ENCODE measurements at places on chromosomes 1 and 21.

GRCh38 chr1:76254104-76255030, 179.8 kb downstream of the ST6GALNAC3 start:
- DNase-seq = no peak

DNA sequence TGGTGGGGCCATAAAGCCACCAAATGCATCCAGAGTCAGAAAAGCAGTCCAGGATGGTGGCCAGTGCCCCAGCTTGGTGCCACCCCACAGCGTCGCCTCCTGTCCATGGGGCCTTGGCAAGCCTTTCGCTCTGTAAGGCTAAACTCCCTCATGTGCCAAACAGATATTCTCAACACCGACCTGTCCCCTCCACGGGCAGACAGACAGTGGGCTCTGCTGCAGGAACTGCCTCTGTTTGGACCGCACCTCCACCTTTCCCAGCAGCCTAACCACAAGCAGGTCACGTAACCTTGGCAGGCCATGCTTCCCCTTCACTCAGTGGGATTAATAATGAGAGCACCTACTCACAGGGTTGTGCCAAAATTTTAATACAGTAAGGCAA, 11.7 kb downstream of the RUNX1 start:
- no peak for DNase-seq

GRCh38 chr1:154756793-154757548, 113.1 kb downstream of the KCNN3 start:
- DNase-seq = no peak

- DNase-seq = no peak
These were observed 34.3 kb upstream of the HMCN1 start for GRCh38 chr1:185699874-185700273.

- no peak for DNase-seq
These were observed 59.5 kb upstream of the LRRC8D start for GRCh38 chr1:89761338-89761737.

DNA sequence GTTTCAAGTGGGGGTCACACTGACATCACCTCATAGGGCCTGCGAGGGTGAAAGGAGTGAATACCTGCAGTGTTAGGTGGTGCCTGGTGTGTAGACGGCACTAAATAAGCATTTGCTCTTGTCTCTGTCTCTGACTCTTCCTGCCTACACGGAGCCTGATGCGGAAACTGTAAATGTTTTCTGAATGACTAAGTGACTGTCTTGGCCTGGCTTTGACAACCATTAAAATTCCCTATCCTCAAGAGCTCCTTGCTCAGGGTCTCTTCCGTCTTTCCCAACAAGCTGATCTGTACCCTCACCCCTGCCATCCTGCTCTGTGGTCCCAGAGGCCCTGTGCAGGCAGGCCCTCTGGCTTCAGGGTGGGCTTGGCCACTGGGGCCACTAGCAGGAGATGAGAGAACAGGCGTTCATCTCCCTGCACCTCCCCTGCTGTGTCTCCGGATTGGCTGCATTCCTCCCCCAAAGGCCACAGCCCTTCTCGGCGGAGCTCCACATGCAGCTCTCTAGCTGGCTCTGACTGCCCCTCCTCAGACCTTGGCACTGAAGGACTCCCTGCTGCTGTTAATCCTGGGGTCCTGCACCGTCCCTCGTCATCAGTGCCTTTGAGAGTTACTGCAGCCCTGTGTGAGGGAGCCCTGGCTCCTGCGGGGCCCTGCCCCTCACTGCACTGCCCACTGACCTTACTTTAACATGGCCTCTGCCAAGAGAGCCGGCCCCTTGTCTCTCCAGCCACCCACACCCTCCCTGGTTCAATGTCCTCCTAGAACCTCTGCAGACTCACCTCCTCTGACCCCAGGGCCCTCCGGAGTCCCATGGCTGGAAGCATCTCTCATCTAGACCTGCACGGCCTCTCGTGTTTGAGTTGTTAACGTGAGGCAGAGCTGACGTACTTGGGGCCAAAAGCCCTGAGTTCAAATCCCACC, 211.1 kb downstream of the MATN1 start:
- no peak for DNase-seq

DNA sequence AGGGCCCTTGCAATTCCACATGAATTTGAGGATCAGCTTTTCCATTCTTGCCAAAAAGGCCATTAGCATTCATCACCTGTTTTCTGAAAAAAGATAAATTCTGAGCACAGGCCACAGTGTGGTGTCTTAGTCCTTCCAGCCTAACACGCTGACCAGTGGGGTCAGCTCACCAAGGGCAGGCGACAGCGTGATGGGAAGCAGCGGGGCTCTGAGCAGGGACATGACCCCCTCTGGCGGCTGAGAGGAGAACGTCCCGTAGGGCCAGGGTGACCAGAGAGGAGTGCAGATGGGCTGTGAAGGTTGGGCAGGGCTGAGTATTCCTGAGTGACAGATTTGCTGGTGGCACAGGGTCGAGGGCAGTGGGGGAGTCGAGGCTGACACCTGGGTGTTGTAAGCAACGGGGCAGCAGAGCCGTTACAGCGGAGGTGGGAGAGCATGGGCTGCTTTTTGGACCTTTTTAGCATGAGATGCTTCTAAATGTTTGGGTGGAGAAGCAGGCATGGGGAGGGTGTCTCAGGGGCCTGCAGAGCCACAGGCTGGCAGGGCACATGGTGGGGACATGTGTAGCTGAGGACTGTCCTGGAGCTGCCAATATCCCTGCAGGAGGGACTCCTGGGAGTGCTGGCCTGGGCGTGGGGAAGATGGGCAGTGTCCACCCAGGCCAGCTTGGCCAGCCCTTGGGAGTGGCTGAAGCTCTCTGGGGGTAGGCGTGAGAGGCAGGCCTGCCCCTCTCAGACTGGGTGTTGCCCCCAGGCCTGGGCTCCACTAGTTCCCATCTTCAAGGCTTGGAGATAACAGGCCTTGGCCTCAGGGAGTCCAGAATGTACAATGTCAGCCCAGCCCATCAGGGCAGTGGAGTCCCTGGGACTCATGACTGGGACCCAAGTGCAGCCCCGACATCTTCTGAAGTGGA, 8.6 kb upstream of the CALML6 start:
- DNase-seq = no peak

Measured in NCI-H1105 treated with DMSO at 0.1 percent for 48 hours (cell line).